Stimulated activated CD4-positive, alpha-beta T cell treated with anti-CD3 and anti-CD28 coated beads, Interleukin-12 subunit alpha, Interleukin-12 subunit beta, amount 100 ng/mL, for 4 hours (primary cell): ENCODE measurements at places on chromosomes 2 and 18.

DNA sequence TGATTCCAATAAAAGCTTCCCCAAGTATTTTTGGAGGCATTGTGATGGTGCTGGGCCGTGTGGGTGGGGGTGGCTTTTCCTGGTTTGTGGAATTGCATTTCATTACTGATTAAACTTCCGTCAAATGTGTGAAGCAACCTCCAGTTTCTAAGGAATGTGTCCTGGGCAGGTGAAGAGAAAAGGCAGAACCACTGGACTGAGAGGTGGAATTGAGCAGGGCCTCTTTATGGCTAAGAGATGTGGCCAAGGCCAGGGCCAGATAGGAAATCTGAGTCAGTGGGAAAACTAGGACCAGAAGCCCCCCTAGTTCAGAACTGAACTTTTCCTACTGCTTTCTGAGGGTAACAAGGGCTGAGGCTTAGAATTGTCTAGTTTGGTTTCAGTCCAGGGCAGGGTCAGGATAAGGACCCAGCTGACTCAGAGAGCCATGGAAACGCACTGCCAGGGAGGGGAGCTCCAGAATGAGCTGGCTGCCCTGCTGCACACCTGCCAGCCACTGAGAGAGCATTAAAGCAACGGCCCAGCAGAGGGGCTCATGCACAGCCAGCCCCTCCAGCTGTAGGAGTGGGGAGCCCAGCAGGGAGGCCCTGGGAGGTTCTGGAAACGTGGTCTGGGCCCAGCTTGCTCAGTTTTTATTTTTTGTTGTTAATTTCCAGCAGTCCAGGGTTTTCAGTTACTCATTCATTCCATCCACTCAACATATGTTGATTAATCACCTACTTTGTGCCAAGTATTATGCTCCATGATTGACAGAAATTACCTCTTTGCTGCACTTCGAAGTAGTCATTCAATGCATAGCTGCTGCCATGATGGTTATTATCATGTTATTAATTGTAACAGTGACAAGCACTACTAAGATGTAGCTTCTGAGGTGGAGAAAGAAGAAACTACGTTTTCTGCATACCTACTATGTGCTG is 156.1 kb downstream of the MSH2 start:
- no peak for DNase-seq

DNA sequence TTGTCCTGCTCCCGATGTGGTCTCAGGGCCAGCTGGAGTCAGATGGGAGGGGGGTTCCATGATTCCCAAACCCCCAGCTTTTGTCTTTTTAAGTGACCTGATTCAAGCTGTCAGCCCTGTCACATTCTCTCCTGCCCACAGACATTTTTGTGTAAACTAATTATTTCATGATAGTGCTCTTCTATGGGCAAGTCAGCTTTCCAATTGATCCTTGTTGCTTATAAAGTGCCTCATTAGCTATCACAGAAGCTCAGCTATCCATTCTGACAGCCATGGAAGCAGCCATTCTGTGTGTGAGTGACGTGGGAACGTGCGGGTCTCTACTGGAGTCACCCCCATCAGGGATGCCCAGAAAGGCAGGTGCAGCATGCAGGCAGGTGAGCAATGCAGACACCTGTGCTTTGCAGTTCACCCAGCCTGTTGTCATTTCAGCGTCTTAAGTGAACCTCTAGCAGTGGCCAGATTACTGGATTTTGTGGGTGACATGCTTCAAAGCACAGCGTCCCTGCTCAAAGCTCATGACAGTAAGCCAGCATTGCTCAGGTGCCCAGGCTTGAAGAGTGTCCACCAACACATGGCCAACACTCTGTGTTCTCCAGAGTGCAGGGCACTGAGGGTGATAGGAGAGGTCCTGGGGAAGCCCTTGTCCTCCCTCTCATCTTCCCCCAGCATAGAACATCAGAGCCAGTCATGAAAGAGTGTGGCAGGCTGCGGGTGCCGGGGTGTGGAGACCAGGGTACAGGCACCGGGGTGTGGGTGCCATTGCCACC is 162.1 kb upstream of the SH3BP4 start:
- DNase-seq: no peak

DNA sequence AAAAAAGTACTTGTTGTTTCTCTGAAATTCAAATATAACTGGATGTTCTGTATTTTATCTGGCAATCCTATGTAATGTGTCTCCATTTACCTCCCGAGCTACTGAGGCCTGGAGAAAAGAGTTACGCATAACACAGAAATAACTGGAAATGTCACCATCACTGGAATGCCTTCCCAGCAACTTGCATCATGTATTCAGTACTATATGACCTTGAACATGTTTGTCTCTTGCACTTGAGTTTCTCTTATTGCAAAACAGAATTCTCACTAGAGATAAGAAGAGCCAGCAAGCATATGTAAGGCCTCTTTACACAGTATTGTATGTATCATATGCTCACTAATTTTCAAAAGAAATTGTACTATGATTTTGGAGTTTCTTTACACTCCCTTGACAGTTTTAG is 99.6 kb upstream of the CTAGE1 start:
- no peak for DNase-seq

DNA sequence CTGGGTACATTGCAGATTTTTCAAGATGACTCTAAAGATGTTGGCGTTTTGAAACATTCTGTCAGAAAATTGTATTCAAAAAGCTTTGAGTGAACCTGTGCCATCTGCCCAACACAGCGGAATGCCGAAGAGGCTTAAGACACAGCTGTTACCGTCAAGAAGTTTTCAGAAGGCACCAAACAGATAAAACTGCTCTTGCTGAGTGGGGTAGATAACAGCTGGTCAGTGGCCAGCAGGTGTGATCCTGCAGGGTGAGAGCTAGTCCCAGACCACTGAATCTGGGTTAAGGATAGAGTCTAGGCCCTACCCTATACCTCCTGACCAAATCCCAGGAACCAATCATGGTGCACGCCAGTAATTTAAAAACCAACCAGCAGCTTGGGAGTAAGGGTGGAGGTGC is 60.5 kb upstream of the B3GNT7 start:
- DNase-seq: no peak

- DNase-seq: no peak
Observed at GRCh38 chr2:180366481-180366880, 359.4 kb upstream of the CWC22 start.

DNA sequence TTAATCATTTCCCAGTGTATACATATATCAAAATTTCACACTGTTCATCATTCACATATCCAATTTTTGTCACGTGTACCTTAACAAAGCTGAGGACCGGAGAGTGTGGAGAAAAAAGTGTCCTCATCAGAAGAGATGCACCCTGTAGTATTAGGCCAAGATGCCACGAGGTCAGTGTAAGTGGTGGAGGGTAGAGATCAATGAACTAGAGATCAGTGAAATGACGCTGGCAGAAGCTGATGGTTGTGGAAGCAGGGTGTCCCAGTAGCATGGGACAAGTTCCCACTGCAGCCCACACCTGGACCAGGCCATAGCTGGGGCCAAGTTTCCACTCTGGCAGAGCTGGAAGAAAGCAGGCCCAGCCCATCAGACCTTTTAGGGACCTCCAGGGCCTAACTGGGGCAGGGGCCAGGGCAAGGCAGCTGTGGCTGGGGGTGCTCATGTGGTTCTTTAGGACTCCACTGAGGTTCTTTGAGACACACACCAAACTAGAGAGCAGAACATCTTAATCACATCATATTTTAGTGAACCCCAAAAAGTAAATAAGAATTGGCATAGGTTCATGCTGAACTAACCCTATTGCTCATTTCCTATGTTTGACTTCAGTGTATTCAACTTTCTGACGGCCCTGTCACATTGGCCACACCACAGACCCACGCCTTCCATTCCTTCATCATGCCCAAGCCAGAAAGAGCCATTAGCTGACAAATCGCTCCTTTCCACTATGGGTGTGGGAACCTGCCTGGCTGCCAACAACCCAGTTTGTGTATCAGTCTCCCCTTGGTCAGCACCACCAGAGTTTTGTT is 21.6 kb upstream of the GPR55 start:
- DNase-seq: no peak

- no peak for DNase-seq
Observed at GRCh38 chr18:79770826-79771225, 26.9 kb upstream of the KCNG2 start.

- DNase-seq: no peak
Observed at GRCh38 chr2:239496700-239497099, 95.9 kb upstream of the HDAC4 start.

- no peak for DNase-seq
Observed at GRCh38 chr18:3059272-3059671, 46.3 kb upstream of the LPIN2 start.

GRCh38 chr2:191465766-191466420 is 212.0 kb upstream of the NABP1 start:
- no peak for DNase-seq

- DNase-seq: no peak
Observed at GRCh38 chr18:567122-567521, 13.1 kb upstream of the CETN1 start.

- no peak for DNase-seq
Observed at GRCh38 chr2:113076954-113077669, 9.3 kb downstream of the IL1F10 start.

DNA sequence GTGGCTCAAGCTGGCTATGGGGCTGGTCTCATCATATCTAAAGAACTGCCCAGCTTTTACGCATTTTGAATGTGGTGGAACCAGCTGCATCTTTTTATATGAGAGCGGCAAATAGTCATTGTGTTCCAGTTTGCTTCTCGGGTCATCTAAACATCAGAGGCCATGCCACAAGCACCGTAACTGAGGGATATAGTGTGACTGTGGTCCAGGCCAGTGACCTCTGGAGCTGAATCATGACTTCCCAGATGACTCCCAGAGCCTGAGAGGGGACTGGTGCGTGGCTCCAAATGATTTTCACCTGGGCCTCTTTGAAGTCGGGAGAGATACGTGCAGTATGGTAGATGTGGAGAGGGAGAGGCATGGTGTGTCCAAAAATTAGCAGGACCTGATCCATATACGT is 271.0 kb downstream of the NEDD4L start:
- no peak for DNase-seq

DNA sequence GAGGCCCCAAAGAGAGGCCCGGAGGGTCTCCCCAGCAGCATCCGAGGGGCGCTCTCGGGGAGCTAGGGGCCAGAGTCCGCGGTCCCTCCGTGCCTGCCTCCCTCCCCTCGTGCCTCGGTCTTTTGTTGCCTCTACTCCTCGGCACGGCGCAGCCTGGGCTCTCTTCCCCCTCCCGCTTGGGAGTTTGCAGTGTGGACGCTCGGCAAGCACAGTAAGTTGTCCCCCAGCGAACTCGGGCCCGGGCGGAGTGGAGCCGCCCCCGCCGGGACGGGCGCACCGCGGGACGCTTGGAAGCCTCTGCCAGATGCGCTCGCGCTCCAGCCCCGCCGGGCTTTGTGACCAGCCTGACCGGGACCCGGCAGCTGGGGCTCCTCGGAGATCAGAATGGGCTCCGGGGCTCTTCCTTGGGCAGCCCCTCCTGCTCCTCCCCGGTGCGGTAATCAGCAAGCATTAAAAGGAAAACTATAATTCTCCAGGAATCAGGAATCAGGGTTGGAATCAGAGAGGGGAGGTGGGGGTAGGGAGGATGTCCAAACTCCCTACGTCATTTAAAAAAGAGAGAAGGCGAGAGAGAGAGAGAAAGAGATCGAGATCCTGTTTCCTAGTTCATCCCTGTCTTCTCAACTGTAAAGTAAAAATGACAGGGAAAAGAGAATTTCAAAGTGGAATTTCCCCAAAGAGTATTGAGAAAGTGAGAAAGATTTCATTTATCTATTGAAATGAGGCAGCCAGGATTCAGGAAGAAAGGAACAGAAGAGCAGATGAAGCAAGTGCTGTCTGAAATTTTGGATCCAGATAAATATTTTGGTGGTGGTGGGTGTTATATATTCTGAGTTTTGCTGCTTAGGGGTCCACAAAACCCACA is 786 bp upstream of the TMEM200C start:
- no peak for DNase-seq

GRCh38 chr2:8119782-8120505 is 561.9 kb upstream of the ID2 start:
- no peak for DNase-seq

- DNase-seq: no peak
Observed at GRCh38 chr2:67646714-67647333, 249.7 kb downstream of the ETAA1 start.

DNA sequence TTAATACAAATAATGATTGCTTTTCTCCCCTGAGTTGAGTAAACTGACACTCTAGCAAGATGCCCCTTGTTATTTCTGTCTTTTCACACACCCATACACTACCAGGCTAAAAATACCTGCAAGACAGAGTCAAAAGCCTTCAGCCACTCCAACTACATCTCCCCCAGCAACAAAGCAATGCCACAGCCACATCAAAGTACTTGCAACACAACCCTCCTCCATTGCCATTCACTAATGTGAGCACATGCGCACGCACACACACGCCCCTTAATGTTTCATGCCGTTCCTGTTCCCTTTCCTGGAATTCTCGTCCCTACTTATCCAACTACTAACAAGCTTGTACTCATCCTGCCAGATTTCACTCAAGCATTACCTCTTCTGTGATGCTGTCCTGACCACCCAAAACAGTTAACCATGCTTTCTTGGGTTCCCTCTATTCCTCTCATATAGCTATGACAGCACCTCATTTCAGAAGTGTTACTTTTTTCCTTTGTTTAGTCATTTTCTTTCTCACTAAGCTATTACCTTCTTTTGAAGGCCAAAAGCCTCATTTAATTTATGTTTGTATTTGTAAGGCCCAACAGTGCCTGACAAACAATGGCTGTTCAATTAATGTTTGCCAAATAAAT is 29.6 kb downstream of the SLC25A12 start:
- DNase-seq: no peak

DNA sequence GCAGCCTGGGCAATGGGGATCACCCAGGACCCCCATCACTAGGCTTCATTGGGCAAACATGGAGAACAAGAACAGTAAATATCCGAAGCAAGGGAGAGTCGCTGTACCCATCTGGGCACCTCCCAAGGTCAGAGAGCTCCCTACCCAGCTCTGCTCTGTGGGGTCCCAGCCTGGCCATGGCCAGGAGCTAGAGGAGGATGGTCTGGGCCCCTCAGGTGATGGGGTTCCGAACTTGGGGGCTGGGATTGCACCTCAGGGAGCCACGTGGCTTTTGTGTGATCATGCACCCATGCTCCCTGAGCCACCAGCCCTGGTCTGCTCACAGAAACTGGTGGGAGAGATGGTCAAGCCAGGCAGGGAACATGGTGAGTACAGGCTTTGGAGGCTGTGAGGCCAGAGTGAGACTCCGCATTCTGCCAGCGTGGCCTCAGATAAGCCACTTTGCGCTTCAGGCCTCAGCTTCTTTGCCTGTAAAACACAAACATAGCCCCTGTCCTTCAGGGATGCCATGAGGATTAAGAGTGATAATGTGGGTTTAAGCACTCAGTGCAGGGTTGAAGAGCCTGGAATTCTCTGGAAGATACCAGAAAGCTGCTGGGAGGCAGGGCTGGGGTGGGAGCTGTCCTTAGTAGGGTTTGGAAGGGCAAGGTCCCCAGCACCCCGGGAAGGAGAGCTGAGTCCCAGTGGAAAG is 3.0 kb upstream of the NMUR1 start:
- no peak for DNase-seq

- no peak for DNase-seq
Observed at GRCh38 chr2:80059447-80059846, 245.1 kb downstream of the LRRTM1 start.

DNA sequence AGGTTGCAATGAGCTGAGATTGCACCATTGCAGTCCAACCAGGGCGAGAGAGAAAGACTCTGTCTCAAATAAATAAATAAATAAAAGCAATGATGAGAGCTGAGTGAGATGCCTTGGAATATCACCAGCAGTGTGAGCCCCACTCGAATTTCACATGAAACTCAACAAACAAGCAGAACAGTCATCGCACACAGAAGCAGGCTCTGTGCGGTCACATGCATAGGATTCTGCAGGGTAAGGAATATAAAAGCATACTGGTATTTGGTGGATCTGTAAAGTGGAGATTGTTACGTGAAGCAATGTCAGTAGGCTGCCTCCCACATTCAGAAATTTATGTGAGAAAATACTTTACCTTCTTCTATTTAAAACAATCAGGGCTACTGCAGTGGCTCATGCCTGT is 18.0 kb upstream of the AP1S3 start:
- no peak for DNase-seq
